ENCODE measurements at places on chromosomes 5 and 9. TPM values are rescaled to one million over a fixed set of nuclear protein-coding genes. Genes with fewer than 3 reads are reported as not detected.

Gene PPIC
- total RNA-seq = 57.3 TPM

Gene SH2D3C
- total RNA-seq = 94.0 TPM

Gene REEP2
- 13.5 TPM for total RNA-seq

Gene CBY3
- 3.0 TPM for total RNA-seq

Data from glomerular endothelial cell (primary cell).